ENCODE measurements at places on chromosomes 2 and 18.

- no peak for DNase-seq
These were observed 256.5 kb downstream of the TPGS2 start for GRCh38 chr18:36572135-36572856.

DNA sequence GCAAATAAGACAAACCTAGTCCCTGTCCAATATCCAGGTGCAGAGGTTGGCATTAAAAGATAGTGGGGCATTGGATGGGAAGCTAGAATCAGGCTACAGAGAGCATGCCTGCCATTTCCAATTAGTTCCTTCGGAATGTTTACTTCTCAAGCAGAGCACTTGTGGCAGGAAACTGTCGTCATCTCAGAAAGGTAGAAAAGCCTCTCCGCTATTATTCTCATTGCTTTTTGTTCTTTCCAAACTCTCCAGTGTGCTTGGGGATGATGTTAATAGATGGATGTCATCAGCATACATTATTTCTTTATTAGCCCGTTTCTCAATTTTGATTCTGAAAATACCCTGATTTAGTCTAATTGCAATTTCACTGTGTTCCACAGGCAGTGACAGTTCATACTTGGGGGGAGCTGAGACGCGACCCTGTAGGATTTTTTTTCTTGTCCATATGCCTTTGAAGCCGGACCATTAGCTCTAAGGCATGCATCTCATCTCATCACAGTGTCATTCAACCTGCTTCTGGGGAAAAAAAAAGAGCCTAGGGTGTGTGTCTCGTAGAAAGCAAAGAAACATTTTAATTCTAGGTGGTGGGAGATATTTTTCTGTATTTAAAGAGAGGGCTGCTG, 7.7 kb downstream of the ASB18 start:
- no peak for DNase-seq

DNA sequence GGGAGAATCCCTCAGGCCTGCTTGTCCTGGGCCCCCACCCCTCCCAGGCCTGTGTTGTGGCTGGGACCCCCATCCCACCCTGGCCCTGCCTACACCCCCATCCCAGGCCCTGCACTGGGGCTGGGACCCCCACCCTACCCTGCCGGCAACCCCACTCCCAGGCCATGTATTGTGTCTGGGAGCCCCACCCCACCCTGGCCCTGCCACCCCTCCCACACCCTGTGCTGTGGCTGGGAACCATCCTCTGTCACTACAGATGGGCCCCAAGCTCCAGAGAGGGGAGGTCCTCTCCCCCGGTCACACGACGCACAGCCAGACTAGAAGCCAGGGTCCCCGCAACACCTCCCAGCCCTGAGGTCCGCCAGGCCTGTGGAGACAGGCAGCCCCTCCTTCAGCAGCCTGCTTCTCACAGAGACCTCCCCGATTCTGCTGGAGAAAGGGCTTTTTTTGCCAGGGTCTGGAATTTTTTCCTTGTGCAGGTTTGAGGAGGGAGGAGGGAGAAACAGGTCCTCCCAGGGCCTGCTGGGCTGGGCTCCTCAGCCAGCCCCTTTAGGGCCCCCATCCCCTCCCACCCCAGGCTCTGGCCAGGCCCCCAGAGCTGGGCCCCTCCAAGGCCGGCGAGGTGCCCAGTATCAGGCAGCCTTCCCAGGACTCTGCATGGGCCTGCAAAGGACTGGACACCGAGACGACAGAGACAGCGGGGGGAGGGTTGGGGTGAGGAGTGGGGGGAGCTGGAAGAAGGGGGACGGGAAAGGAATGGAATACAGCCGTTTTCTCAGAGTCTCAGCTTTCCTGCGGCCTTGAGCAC, 28.0 kb downstream of the KIF1A start:
- DNase-seq: no peak

- DNase-seq: no peak
These were observed 110.9 kb downstream of the STK39 start for GRCh38 chr2:168136392-168136977.

DNA sequence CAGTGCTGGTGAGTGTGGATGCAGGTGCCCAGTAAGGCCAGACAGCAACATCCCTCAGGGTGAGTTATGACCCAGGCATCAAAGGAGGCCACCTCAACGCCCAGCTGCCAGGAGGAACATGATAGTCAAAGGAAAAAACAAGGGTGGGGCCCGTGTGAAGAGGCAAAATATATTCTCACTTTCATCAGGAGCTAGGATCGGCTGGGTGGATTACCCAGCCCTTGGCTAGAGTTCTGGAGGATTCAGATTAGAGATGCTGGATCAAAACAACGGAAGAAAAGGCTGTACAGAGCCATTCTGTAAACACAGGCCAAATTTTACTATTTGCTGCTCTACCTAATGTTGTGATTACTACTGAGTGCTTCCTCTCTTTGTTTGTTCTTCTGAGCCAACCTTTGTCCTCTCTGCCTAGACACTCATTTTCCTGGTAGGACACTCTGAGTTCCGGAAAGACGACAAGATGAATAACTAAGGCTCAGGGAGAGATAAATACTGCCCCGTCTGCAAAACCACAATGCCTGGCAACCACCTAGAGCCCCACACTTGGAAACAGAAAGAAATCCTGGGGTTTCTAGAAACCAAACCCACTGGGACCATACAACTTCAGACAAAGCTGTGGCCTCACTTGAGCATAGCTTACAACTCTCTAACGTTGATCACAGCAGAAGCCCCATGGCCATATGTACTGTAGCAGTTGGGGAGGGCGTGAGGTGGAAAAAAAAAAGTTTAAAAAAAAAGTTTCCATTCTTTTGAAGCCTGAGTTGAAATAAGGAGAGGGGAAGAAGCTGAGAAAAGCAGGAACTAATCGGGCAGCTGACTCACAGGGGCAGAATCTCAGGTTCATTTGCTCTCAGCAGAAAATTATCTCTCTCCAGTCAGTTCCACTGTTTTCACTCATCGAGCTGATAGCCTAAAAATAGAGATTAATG, 17.8 kb upstream of the PMAIP1 start:
- DNase-seq: no peak

DNA sequence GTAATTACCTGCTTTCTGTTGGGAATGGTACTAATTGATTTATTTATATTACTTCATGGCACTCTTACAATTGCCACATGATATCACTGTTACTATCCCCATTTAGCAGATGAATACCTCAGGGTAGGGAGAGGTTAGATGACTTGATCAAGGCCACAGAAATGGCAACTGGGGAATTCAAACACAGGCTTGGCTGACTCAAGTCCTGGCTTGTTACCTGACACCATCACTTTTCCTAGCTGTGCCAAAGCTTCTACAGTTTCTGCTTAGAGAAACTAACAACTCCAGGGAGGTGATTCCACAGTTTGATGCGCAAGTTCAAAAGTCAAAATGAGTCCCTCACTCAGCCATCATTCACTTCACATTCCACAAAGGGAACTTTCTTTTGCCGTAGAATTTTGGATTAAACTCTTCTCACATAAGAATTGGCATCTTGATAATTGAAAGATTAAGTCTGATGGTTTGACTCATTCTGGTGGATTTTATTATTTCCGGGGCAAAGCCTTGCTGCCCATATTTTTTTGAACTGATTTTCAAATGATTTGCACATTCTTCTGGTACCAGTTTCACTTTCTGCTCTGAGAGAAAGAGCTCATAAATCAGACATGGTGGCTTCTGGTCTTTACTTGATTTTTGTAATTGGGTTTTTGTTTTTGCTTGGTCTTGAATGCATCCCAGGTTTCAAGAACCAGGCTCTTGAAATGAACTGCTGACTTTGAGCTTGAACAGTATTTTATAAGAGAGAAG, 656.8 kb downstream of the BCL11A start:
- no peak for DNase-seq

DNA sequence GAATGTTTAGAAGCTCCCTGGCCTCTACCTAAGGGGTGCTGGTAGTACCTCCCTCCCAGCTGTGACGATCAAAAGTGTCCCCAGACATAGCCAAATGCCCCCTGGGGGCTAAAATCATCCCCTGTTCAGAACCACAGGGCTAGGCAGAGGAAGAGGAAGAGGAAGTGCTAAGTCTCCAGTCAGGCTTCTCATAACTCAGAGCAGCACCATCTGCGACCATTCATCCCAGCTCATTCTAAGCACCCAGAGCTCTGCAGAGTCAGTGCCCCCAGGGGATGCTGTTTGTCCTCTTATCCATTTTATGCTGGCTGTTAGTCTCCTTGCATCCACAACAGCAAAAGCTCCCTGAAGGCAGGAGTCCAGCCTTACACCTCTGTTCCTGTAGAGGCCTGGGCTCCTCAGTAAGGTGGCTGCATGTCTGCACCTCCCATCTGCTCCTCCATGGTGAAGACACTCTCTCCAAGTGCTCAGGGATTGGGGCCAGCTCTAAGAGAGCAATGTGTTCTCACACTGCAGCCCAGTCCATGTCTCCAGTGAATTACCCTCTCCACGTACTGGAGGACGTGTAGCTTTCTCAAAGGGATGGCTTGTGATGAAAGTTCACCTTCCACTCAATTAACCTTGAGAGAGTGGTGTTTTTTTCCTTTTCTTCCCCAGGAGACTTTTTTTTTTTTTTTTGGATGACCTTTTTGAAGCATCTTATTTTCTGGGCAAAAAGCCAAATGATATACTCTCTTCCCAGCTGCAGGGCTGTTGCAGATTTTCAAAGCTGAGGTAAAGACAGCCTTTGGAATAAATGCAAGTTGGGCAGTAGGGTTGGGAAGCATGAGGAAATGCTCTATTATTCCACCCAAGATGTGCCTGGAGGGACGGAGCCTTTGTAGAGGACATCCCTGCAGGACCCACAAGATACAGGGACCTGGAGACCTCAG, 158.9 kb upstream of the SLC14A2 start:
- DNase-seq: no peak

DNA sequence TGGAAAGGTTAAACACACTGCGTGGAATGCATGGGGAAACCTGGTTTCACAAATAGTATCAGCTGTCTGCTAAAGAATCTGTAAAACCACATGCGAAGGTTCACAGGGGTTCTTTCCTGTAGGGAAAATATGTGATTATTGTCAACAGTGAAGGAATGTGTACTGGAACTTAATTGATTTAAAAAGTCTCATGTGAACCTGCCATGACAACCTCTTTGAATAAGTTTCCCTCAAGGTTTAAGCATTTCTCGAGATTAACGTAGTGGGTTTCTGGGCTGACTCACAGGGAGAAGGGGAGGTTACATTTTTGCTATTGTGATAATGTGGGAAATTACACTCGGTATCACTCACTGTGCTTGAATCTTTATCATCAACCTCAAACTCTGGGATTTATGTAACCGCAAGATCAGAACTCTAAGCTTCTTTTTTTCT, 28.2 kb upstream of the IL1R1 start:
- no peak for DNase-seq

DNA sequence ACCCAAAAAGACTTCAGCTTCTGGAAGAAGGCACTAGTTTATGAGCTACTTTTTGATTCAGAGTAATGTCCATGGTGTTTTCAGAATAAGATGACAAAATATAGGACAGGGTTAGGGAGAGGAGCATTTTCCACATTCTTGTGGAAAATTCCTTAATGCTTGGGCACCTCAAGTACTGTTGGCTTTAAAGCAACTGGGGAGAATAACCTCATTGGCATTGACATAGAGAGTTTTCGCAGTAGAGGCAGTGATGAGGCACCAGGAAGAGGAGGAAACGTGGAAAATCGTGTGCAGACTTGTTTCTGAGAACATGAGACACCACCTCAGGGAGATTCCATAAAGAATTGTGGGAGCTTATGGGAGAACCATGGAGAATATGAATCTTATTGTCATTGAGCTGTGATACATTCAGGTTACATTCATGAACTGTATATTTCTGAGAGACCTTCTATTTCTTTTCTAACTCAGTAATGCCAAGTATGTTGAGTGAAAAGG, 929.0 kb upstream of the NRXN1 start:
- DNase-seq: no peak

DNA sequence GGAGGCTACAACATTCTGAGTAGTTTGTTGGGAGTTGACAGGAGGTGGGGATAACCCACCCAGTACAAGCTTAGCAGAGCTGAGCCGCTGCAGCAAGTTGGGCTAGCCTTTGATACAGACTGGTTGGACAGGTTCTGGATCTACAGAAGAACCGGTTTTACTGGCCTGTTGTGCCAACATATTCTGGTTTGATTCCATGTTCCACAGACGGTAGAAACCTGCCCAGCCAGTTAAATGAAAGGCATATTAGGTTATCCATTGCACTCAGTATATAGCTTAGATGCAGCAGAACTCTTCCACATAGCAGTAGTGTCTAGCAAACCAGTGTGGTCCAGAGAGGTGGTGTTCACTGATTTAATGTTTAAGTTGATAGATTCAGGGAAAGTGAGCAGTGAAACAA, 19.3 kb upstream of the RBBP8 start:
- DNase-seq: no peak

GRCh38 chr2:187617905-187618304, 63.7 kb upstream of the TFPI start:
- no peak for DNase-seq

GRCh38 chr18:58533766-58534165, 95.1 kb downstream of the ALPK2 start:
- DNase-seq: no peak

DNA sequence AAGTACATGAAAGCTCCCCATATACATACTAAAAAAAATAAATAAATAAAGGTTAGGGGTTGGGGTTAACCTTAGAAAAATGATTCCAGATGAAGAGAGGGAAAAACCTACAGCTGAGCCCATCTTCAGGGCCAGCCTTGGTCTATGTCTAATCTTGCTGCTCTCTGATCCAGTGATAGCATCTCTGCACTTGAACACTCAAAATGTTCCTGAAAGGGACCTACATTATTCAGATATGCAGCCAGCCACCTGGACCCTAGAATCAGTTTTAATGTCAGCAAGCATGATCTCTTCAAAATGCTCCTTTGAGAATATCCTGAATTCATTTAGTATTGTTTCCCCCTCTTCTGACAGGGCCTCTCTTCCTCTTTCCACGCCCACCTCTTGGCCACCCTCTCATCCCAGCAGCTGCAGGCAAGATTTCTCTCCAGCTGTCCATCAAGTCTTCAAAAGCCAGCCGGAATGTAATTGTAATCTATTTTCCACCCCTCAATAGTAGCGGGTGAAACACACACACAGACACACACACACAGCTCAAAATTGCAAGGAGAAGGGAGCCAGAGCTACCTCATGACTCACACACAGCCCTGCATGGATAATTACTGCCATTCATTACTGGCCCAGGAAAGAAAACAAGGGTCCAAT, 135.5 kb downstream of the MYO3B start:
- no peak for DNase-seq

- no peak for DNase-seq
These were observed 84.6 kb downstream of the NRP2 start for GRCh38 chr2:205766779-205767359.

- no peak for DNase-seq
These were observed 37.5 kb upstream of the WIPF1 start for GRCh38 chr2:174635015-174635593.

DNA sequence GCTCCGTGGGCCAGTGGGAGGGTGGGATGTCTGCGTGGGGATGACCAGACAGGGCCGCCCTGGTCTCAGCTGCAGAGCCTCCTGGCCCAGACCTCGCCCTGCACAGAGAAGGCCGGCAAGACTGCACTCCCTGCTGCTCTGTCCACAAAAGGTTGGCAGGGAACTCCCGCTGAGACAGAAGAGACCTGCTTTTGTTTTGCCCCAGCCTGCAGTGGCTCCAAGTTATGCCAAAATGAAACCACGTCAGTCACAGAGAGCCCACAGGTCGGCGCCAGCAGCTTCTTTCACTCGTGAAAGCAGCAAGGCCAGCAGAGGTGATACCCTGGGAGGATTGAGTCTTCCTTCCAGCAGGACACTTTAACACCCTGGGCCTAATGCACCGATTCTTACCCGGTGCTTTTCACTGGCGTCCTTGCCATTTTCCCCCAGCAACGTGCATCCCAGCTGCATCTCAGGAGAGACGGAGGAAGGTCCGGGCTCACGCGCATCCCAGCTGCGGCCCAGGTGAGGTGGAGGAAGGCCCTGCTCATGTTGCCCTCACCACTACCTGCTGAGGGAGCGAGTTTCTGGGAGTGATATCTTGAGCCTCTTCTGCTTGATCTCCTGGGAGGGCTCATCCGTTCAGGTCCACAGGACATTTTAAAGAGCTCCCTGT, 22.1 kb upstream of the CTDP1 start:
- DNase-seq: no peak

All from stimulated activated CD4-positive, alpha-beta T cell treated with anti-CD3 and anti-CD28 coated beads, Interleukin-1b, Interleukin-23, amount 100 ng/mL, for 1 hour (primary cell).